Activated CD4-positive, CD25-positive, alpha-beta regulatory T cell treated with anti-CD3 and anti-CD28 coated beads, Interleukin-2, amount 50 U/mL, for 72 hours (primary cell): ENCODE measurements at places on chromosomes 3 and 15.

DNA sequence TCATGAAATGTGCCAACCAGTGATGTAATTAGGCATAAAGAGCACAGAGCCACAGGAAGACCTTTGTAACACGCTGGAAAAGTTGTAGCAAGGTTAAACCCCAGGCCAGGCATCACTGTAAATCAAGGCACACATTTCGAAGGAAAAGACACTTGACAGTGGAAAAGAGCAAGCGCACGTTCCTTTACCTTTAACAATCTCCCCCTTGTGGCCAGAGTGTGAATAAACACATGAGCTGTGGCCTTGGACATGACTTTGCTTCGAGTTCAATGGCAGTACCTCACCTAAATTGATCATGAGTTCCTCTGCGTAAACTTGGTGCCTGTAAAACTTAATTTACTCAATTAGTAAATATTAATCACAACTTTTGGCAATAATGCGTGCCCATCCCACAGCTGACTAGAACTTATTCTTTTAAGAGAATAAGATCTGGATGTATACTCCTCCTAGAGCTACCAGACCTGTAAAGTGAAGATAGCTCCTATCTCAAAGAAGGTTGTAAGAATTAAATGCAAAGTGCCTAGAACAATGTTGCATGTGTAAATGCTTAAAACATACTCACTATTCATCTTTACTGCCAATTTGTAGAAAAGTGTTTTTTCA lies 757.0 kb upstream of the NECTIN3 start:
- peak; percentile 41 for DNase-seq

DNA sequence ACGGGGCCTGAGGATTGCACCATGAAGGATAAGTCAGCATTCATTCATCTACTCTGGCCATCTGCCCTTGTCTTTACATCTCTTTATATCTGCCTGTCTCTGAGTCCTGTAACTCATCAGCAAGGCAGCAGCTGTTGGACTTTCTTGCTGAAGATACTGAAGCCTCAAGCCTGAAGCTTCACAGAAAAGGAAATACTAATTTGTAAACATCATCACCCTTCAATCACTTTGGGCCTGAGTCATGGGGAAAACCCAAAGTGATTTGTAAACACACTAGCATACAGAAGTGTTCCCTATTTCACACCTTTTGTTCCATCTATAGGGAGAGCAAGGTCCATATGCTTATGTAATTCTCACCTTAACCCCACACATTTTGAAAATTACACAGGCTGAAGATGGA lies 928.2 kb downstream of the EPHA3 start:
- no peak for DNase-seq

DNA sequence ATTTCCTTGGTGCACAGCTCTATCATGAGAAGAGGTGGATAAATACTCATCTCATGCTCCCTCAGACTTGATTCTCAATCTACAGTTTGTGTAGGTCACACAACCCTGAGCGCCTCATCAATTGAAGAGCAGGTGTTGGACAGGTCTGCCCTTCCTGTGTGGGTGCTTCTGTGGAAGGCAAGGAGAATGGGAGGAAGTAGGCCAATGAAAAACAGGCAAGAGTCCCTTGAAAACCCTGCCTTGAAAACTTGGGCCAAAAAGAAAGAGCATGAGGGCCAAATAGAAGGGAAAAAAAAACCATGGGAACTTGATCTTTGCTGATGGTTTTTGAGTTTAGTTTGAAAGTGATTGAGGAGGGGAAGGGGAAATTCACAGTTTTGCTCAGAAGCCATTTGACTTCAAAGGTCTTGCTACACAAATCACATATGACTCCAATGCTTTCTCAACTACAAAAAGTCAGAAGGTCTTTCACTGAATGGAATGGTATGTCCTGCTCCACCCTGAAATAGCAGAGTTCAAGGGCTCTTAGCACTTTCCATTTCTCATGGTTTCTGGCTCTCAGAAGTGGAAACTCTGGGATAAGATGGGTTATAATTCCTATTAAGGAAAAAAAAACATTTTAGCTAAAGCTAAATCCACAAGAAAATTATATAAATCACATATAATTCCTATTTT lies 37.2 kb upstream of the TM4SF1 start:
- DNase-seq = no peak

GRCh38 chr3:14946739-14947099 lies 664 bp upstream of the NR2C2 start:
- DNase-seq = no peak

DNA sequence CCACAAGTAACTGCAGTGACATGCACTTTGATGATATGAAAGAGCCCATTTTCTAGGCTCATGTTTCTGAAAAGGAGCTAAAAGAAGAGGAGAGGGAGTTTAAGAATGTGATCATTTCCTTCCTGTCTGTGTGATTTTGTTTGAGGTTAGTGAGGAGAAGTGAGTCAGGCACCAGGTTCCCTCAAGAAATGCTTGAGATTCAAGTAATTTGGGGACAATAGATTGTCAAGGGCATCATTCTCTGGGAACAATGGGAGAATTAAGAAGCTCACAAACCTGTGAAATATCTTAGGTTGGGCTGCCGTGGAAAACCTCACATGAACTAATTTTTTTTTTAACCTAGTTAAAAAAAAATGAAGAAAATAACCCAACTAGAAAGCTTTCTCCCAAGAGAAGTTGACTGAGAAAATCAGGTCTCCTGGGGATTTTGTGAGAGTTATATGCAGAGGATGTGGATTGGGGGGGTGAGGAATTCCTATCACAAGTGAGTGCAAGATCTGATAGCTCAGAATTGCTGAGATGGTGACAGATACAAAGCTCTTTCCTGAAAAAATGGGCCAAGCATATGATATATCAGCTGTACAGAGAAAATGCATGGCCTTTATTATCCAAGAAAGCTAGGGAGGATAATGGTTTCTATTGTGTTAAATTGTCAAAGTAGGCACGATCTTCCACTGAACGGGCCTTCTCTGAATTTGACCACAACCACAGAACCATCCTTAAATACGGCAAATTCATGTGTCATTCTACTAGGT lies 203.3 kb downstream of the FEZF2 start:
- no peak for DNase-seq

- no peak for DNase-seq
Measured at GRCh38 chr15:88802991-88803240, 320 bp upstream of the ACAN start.

GRCh38 chr3:97974996-97975395 lies 2.8 kb upstream of the RIOX2 start:
- no peak for DNase-seq

DNA sequence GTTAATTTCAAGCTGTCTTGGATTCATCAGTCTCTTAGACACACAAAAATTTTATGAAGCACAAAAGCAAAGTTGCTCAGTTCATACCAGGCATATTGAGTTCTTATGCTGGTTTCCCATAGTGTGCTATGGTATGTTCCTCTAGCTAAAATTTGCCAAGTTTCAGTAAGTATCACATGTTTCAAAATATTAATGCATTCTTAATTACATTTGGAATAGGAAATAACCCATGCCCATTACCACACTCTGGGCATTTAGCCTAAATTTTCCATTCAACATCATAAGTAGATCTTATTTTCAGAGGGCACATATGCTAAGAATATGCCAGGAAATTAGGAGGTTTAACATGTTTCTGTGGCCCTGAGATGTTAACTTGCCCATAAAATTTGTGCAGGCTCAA lies 289.9 kb downstream of the SHOX2 start:
- no peak for DNase-seq

DNA sequence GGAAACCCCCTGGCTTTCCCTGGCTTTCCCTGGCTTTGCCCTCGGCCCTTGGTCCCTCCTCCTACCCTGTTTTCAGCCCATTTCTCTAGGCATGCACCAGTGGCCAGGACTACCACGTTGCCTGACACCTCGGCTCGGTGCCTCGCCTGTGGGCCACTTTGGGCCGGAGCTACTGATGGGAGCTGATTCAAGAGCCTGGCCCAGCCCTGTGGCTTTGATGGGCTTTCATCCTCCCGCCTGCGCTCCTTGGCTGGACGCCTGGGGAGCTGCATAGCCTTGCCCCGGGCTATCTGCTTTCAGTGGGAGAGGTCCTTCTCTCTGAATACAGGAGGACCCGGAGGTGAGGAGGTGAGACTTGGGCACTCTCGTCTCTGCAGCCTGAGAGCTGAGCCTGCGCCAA lies 192.7 kb upstream of the HES1 start:
- no peak for DNase-seq

GRCh38 chr15:42285034-42285433 lies 11.8 kb upstream of the TMEM87A start:
- no peak for DNase-seq

DNA sequence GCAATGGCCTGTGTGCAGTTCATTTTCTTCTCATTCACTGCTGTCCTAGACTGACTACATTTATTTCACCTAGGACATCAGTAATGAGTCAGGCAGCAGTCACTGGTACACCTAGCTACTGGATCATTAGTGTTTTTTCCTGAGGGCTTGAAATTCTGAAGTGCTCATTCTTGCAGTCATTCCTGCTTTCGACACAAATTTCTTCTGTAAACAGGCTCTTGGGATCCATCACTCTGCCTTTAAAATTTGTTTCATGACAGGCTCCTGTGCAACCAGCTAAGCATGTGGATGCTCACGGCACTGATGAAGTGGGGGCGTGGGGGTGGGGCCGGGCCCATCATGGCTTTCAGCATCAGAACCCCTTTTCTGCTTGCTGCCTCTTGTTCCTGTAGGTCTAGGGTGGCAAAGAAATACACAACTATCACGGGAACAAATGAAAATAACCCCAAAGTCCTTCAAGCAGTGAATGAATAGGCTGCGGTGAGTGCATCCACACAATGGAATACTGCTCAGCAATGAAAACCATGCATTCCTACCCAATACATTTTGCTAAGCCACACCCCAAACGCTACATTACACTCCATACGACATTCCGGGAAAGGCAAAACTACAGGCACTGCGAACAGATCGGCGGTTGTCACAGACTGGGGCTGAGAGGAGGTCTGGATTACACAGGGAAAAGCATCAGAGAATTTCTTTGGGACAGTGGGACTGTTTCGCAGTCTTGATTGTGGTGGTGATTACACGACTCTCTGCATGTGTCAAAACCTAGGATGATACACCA lies 9.3 kb upstream of the MELTF start:
- no peak for DNase-seq

DNA sequence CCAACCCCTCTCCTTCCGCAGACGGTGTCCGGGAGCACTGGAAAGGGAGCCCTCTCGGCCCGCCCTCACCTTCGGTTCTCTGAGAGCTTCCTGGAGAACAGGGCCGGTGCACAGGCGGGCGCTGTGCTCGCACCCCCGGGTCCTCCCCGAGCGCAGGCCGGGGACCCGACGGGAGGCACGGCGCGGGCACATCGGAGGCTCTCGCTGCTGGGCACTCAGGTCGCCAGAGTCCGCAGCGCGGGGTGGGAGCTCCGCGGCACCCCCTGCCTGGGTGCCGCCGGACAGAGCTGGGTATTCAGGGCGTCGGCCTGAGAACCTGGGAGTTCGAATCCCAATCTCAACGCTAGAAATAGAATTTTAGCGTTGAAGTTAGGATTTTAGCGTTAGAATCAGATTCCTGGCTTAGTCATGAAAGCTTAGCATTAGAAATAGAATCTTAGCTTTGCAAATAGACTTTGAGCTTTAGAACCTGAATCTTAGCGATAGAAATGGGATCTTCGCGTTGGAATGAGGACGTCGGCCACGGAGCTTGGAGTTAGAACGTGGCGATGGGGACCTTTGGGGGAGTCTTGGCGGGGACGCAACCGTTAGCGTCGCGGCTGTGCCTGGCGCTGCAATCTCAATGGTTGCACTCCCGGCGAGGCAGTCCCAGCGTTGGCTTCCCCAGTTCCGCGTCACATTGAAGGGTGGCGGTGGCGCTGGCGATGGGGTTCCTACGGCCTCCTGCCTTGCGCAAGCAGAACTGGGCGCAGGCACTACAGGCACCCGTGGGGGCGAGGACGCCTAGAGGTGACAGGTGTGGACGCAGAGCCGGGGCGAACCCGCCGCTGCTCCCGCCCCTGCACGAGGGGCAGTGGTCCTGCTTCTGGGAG lies 549 bp downstream of the TRH start:
- no peak for DNase-seq

GRCh38 chr3:139480585-139480984 lies 4.3 kb upstream of the RBP2 start:
- DNase-seq = no peak

DNA sequence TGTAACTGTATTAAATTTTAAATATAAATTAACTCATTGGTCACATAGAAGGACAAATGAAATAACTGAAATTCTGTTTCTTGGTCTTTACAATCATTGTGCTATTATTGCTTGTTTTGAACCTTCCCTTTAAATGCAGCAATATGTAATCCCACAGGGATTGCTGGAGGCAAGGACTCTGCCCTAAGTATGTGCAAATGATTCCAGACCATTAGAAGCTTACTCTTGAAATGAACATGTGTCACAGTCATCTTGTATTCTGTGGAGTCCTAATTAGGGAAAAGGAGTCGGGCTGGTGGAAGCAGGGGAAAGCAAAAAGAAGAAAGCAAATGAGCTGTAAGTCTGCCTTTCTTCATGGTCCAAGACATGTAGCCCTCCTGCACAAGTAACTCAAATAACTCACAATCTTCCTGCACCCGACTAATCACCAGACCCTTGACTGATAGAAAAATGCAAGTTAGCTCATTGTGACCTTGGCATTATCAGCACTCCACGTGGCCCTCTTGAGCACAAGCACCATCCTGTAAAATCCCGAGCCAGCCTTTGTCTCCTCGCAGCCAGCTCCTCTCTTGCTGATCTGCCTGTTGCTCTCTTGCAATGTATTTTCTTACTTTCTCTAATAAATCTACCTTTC lies 2.3 kb upstream of the TMPRSS7 start:
- DNase-seq = no peak

DNA sequence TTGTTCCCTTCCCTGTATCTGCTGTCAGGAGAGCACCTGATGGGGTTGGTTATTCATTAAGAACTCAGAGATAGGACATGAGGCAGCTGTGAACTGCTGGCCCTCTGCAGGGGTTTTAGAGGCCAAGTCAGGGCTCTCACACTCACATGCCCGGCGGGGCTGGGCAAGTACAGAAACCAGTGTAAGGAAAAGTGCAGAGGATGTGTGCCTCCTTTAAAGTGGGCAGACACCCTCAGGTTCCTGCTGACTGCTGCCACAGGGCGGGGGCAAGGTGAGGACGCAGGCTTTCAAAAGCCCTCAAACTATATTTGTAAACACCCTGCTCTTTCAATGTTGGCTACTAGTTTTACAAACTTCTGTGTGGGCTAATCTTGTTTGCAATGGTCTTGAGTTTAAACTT lies 22.4 kb downstream of the CXCR6 start:
- no peak for DNase-seq
